ENCODE measurements at places on chromosomes 3 and 15.

- no peak for DNase-seq
These were observed 118.0 kb downstream of the ABI3BP start for GRCh38 chr3:100875239-100875638.

DNA sequence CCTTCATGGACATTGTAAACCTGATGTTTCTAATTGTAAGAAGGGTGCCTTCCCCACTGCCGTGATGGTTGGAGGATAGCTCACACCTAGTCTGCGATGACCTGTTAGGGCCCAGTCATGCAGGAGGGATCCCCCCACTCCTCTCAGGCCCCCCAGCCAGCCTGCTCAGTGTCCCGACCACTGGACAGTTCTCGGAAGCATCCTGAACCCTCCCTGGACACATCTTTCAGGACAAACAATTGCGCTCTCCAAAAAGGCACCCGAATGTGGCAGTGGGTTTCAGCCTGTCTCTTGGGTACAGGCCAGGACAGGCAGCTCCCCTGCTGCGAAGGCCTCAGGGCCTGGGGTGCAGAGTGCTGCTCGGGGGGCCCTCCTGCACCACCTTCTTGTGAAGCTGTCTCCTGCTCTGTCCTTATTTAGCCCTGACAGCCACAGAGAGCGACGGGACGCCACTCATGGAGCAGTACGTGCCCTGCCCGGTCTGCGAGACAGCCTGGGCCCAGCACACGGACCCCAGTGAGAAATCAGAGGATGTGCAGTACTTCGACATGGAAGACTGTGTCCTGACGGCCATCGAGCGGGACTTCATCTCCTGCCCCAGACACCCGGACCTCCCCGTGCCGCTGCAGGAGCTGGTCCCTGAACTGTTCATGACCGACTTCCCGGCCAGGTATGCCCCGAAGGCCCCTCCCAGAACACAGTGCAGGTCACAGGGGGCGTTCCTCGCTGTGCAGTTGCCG is 132.3 kb downstream of the LRRK1 start:
- DNase-seq: no peak

DNA sequence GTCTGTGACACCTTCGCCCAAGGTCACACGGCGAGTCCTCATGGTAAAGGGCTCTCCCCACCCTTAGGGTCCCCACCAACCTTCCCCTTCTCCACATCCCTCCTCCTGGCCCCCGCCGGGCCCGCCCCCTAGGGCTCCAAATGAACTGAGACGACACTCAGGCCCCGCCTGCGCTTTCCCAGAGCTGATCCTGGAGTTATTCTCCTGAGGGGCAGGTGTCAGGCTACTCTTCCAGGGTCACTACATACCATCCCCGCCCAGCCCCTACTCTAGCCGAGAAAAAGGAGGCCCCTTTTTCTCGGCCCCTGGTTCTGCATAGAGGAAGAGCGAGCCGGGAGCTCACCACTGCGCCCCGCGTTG is 292 bp downstream of the USP4 start:
- DNase-seq: no peak

DNA sequence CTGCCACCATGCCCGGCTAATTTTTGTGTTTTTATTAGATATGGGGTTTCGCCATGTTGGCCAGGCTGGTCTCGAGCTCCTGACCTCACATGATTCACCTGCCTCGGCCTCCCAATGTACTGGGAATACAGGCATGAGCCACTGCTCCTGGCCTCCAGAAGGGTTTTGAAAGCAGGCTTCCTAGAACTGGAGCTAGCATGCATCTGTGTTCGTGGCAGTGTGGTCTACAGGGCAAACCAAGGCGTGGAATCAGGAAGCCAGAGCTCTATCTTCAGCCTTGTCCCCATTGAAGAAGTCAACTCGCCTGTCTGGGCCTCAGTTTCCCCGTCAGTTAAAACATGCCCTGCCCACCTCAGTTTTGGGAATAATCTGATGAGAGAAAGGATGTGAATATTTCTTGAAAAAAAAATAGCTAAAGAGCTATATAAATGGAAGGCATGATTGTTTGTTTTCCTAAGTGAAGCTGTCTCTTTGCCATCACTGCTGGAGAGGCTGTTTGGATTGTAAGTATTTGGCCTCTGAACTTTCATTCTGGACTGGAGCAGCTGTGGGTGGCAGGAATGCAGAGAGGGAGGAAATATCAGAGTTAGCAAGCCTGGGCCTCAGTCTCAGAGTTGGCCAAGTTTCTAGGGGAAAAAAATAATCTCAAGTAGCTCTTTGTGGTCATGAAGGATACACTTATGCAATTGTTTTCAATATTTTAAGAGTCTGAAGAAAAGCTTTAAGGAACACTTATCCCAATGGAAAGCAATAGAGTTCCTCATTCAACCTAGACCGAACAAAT is 36.5 kb upstream of the UACA start:
- DNase-seq: no peak

GRCh38 chr3:13682331-13683013 is 133.5 kb downstream of the FBLN2 start:
- no peak for DNase-seq

GRCh38 chr3:71978150-71978721 is 193.3 kb upstream of the PROK2 start:
- DNase-seq: no peak

GRCh38 chr3:160448845-160449635 is 546 bp downstream of the TRIM59 start:
- no peak for DNase-seq

DNA sequence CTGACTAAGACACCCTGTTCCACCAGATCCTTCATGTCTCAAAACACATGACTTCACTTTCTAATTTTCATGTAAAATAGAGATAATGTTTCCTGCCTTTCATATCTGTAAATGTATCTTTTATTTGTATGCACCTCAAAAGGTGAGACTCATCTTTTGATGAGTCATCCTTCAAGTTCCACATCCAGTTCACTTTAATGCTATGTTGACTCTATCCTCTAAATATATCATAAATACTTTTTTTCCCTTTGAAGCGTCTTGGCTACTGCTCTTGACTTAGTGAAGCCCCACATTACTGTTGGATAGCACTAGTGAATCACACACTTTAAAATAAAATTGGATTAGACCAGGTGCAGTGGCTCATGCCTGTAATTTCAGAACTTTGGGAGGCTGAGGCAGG is 741.1 kb downstream of the VGLL3 start:
- no peak for DNase-seq

GRCh38 chr3:42732829-42733459 is 30.3 kb upstream of the HHATL start:
- DNase-seq: no peak

GRCh38 chr15:31405200-31405920 is 78.7 kb downstream of the KLF13 start:
- DNase-seq: no peak

- DNase-seq: no peak
These were observed 1.6 kb downstream of the BOC start for GRCh38 chr3:113212844-113213375.

DNA sequence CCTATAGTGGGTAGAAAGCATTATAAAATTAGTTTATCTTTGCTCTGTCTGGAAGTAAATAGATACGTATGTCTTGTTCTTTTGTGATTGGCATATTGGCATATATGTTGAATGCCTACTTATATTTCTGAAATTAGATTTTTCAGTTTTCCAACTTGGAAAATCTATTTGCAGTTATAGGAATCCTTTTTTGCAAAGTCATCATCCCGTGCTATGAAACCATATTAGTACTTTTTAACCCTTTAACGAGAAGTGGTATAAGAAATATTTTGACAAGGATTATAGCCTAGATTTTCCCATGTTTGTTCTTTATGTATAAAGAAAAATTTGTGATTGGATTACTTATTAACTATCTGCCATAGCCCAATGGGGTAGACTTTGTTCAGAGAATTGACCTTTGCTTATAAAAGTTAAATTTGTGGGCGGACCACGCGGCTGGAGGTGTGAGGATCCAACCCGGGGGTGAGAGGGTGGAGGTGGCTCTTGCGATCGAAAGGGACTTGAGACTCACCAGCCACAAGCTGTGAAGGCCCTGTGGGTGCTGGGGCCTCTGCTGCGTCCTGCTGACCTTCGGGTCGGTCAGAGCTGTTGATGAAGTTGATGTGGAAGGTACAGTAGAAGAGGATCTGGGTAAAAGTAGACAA is 5.9 kb downstream of the LRRC28 start:
- no peak for DNase-seq

DNA sequence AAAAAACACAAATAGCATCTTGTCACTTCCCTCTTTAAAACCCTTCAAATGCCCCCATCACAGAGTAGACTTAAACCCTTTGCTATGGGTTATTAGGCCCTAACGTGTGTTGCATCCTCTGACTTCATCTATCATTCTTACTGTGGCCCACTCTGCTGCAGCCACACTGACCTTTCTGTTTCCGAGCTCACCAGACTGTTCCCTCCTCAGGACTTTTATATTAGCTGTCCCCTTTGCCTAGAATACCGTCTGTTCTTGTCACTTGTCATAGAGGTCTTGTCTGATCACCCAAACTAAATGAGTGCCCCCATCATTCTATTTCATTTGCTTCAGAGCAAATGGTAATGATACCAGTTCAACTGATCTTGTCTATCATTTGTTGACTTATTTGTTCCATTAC is 877 bp upstream of the FEM1B start:
- no peak for DNase-seq

DNA sequence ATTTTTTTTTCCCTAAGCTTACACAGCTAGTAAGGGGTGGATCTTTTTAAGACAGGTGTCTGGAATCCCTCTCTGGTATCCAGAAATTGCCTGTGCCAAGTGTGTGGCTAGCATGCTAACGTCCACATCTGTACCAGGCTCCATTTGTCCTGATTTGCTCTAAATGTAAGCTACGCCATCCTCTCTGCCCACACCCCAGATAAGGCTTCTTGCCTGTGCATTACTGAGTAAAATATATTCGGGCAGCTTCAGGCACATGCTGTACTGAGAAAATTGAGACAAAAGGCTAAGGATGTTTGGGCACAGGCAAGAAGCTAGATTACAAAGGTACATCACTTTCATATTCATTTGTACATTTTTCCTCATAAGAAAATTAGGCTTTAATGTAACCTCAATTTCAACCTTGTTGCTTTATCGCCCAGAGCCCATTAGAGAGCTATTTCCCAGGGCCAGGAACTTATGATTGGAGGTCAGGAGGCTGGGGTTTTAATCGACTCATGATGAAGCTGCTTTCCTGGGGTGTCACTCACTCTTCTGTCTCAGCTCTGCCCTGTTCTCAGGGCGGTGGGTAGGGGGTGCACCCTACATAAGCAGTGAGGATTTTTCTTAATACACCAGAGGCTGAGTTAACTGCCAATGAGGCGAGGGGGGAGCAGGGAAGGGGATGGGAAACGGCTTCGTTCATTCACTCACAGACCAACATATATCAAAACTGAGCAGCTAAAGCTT is 106.3 kb downstream of the RORA start:
- DNase-seq: no peak

GRCh38 chr3:38142959-38143358 is 4.5 kb downstream of the MYD88 start:
- DNase-seq: no peak

DNA sequence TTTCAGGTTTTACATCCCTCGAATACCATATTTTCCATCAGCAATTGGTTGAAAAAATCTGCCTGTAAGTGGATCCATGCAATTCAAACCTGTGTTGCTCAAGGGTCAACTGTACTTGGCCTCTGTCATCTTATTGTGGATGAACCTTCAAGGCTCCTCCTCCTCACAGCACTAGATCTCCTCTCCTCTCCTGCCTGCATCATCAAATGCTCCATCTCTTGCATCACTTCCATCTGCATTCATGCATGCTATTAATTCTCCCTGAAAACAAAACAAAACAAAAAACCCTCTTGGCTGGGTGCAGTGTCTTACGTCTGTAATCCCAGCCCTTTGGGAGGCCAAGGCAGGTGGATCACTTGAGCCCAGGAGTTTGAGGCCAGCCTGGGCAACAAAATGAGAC is 10.1 kb downstream of the BCL2L10 start:
- DNase-seq: no peak

GRCh38 chr3:66795365-66795764 is 202.7 kb upstream of the KBTBD8 start:
- no peak for DNase-seq

- no peak for DNase-seq
These were observed 27.4 kb upstream of the SLCO2A1 start for GRCh38 chr3:134057006-134057653.

DNA sequence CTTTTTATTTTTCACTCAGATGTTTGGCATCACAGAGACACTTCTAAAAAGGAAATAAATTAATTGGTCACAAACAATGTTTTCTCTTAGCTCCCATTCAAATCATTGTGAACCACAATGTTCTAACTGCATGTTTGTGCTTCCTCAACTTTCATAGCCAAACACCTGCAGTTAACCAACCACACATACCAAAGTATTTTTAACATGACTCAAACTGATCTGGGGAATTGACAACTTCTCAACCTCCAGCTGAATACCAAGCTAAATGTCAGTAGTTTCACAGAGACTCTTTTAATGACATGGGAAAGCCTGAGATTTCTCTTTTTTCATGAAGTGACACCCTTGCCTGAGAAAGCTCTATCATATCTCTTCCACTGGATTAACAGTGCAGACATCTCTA is 217.9 kb upstream of the MME start:
- DNase-seq: no peak

- no peak for DNase-seq
These were observed 8.6 kb upstream of the GATM start for GRCh38 chr15:45386974-45387373.

DNA sequence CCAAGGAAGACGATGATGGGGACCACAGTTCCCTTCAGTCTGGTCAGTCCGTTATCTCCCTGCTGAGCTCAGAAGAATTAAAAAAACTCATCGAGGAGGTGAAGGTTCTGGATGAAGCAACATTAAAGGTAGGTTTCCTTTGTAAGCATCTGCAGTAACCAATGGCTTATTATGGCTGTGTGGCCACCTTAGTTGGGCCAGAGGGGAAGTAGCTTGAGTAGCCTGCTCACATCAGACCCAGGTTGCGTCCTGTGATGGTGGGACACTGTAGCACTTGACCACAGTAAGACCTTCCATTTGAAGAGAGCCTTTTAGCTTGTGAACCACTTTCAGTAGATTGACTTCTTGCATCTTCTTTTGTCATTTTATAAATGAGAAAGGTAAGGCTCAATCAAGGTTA is 22.6 kb downstream of the STARD5 start:
- no peak for DNase-seq

DNA sequence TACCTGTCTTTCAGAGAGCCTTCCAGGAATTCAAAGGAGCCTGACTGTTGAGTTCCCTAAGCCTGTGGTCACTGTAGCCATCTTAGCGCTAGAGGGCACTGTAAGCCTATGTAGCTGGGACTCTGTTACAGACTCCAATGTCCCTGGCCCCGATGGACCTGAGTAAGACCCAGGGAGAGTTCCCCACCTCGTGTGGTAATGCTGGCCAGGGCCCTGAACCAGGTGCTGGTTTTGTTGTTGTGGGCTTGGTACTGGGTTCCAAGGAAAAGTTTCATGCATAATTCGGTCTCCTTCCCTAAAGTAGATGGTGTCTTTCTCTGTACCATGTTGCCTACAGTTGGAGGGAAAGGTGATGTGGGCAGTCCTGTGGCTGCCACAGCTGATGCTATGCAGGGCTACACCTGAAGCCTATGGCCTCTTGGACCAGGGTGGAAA is 32.4 kb downstream of the CDAN1 start:
- peak; percentile 24 for DNase-seq
